Activated T-cell treated with anti-CD3 and anti-CD28 coated beads for 48 hours (primary cell): ENCODE measurements at places on chromosomes 3 and 15.

GRCh38 chr3:143287403-143287802 lies 167.8 kb downstream of the CHST2 start:
- DNase-seq = no peak

GRCh38 chr3:178849199-178849910 lies 222.3 kb downstream of the ZMAT3 start:
- no peak for DNase-seq

GRCh38 chr3:108182339-108182738 lies 39.9 kb downstream of the IFT57 start:
- no peak for DNase-seq

GRCh38 chr3:188658606-188659005 lies 504.6 kb downstream of the LPP start:
- no peak for DNase-seq

DNA sequence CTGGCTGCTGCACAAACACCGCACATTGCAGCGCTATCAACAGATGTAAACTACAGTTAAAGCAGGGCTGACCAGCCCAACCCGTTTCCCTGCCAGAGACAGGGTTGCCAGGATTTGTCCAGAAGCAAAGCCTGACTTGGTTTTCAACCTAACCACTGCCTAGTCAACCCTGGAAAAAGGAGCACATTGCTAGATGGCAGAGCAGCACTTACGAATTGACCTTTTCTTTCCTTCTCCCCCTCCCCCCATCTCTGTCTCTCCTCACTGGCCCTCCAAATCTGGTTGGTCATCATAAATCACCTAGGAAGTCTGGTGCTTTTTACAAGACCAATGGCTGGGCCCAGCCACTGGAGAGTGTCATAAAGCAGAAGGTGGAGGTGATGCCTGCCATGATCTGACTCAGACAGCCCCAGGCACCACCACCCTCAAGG lies 51.3 kb downstream of the ABCC5 start:
- no peak for DNase-seq

- no peak for DNase-seq
Observed at GRCh38 chr3:37129871-37130270, 44.5 kb downstream of the LRRFIP2 start.

DNA sequence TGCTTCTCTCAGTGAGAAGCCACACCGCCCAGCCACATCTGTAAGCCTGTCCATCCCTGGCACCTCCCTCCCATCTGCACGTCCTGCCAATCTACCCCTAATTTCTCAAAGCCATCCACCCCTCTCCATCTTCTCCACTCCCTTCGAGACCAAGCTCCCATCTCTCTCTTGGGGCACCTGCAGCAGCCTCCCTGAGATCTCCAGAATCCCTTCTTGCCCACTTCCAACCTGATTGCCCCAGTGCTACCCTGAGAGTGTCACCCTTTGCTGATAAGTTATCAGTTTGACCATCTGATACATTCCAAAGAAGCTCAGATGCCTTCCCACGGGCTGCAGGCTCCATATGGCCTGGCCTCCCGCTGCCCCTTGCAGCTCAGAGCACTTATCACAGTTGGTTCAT lies 496.1 kb downstream of the SHQ1 start:
- DNase-seq = no peak
